ENCODE measurements at places on chromosomes 1 and 21.

DNA sequence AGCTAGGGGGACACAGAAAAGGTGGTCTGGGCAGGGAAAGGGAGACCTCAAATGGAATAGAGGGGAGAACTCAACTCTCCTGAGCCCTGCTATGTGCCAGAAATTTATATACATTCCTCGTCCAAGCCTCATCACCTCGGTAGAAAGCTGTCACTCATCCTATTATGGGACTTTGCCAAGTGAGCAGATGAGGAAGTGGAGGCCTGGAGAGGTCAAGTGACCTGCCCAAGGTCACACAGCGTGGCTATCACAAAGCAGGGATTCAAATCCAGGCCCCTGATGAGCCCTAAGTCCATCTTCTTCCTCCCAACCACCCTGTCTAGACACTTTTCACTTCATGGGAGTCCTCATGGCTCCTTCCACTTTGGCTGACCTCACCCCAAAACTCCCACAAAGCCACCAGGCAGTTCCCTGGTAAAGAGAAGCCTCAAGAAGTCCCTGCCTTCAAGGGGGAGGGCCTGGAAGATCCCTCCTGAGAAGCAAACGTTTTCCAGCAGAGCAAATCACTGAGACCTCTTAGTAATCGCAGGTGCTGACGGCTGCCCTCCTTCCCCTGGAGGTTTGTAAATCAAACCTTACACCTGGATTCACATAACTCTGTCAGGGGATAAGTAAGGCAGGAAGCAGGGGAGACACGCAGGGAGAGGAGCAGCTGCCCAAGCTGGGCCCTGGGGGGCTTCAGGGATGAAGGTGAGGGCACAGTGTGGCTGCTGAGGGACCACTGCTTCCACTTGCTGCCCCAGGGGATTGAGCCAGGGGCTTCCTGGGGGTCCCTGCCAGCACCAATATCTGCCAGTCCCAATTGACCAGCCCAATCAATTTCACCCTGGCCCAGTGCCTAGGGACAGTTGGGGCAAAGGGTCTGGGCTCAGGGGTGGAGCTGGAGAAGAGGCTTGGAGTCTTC is 351.2 kb downstream of the MATN1 start:
- no peak for DNase-seq

- no peak for DNase-seq
These were observed 46.0 kb upstream of the LRRN2 start for GRCh38 chr1:204731509-204731908.

- no peak for DNase-seq
These were observed 30.0 kb downstream of the LRRC3 start for GRCh38 chr21:44485254-44485793.

GRCh38 chr1:162578071-162578700 is 16.7 kb downstream of the UAP1 start:
- no peak for DNase-seq

GRCh38 chr1:199009447-199009846 is 370.6 kb downstream of the PTPRC start:
- peak; percentile 26 for DNase-seq

DNA sequence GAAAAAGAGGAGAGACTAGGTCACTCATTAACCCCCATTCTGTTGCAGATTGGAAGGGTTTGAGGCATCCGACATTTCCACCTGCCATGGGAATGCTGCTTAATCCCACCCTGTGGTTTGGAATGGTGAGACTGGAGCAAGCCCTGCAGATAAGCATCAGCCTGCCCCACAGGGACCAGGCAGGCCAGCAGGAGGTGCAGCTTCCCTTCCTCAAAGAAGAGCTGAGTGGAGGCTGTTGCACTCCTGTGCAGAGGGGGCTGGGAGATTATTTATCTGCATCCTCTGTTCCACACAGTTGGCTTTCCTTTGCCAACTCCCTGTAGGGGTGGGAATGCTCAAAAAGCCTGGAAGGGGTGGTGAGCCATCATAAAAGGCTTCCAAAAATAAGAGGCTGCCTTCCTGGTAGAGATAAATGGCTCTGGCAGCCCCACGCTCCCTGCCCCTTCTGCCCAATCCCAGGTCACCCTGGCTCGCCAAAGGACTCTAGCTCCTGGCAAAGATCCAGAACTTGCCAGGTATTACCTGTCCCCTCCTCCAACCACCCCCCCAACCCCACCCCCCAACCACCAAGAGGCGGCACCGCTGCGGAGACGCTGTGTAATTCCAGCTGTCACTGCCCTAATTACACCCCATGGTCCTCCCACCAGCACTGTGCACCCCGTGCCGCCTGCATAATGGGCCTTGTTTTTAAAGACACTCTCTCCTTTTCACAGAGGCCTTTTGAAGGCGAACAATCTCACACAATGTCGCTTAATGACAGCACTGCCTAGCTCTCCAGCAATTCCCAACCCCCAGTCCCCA is 83.0 kb upstream of the ZC3H12A start:
- no peak for DNase-seq

DNA sequence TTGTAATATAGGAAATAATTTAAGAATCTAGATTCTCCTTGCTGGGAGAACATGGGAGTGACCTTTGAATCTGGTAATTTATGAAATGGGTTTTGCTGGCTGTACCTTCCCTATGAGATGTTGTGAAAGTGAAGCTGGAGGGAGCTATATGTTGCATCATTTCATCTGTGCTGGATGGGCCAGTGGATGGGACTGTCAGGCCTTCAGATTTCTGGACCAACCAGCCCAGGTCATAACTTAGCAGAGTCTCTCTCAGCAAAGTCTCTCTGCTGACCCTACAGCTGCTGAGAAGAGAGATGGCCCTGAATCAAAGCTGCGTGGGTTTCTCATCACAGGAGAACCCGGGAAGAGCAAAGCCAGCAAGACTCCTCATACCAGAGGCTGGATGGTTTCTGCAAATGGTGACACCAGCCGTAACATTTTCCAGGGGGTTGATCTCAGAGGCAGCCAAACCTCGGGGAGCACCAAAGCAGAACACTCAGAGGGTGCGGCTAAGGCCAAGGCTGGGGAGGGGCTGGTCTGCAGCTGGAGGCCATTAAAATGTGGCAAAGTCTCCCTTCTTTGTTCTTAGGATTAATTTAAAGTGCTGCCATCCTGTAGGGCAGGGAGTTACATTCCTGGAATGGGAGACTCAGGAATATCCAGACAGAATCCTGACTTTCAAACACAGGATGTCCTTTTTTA is 18.2 kb upstream of the PTGFRN start:
- no peak for DNase-seq

DNA sequence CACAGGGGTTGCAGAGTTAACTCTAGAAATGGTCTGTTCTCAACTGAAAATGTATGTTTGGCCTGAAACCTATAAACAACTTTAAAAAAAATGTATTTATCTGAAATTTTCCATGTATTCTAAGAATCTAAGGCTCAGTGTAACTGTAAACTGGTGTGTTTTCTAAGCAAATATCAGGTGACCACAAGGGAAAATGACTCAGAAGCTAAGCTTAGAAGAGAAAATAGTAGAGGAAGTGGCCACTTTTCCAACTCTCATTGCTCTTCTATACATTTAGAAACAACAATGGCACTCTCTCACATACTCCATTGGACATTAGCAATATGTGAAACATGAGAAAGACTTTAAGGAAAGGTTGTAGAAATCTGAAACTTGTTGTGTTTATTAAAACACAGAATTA is 7.5 kb downstream of the TNFSF18 start:
- DNase-seq: no peak

GRCh38 chr1:198254948-198255347 is 98.2 kb downstream of the NEK7 start:
- no peak for DNase-seq

- peak; percentile 70 for DNase-seq
These were observed at the start of gene CTSS for GRCh38 chr1:150765296-150765976. CTSS (minus strand) TSS chr1:150765778; CDS start chr1:150764763, 1,015 bp downstream.

GRCh38 chr1:113579256-113580018 is 179.8 kb downstream of the PHTF1 start:
- DNase-seq: no peak

DNA sequence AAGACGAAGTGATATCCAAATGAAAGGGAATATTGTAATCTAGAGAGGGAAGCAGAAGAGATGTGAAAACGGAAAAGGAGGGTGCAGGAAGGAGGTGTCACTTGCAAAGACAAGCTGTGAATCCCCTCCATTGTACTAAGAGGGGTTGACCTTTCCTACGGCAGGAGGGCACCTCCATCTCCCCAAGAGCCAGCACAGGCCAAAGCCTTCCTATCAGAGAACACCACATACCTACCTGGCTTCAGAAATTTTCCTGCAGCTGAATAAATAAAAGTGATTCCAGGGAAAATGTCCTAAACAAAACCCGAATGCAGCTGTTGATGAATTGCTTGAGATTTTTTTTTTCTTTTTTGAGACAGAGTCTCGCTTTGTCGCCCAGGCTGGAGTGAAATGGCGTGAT is 14.3 kb downstream of the KANK4 start:
- DNase-seq: no peak

GRCh38 chr1:228341450-228341813 is 65.2 kb downstream of the TRIM11 start:
- DNase-seq: no peak
